ENCODE measurements at places on chromosomes 2 and 18. TPM values are rescaled to one million over a fixed set of nuclear protein-coding genes. Genes with fewer than 3 reads are reported as not detected.

FSIP2 gene
- 0.09 TPM for total RNA-seq

DNA sequence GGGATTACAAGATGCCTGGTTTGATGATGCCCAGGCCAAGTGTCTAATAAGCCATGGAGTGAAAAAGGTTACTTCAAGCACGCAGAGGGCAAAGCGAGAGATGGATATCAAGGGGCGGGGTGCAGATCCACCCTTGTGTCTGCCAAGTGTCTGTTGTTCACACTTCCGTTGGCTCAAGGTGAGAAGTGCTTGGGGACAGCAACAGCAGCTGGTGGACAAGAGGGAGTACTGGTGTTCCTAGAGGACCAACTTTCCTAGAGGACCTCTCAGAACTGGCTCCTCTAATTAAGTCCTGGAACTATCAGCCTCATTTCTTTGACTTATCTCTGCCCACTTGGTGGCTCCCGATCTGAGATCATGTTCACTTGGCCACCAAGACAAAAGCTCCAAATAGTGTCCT is 299.1 kb downstream of the PRKCE start:
- no peak for DNase-seq
- H3K4me1 ChIP-seq = peaks cover 8% of the 10 kb centered on the region
- H3K36me3 ChIP-seq = no peaks in the 10 kb centered on the region
- H3K4me3 ChIP-seq = no peak overlapping the region

GRCh38 chr2:234060236-234060635 is 9.7 kb downstream of the SPP2 start:
- peaks cover 25% of the 10 kb centered on the region for H3K27me3 ChIP-seq
- no peak for DNase-seq
- no peak overlapping the region for H3K4me3 ChIP-seq
- H3K36me3 ChIP-seq = no peaks in the 10 kb centered on the region
- peaks cover 2% of the 10 kb centered on the region for H3K4me1 ChIP-seq

- H3K27me3 ChIP-seq = no peaks in the 10 kb centered on the region
- peak; percentile 65 for DNase-seq
- H3K4me1 ChIP-seq = peaks cover 20% of the 10 kb centered on the region
Observed at GRCh38 chr2:191617575-191617974, 60.4 kb upstream of the NABP1 start.
